ENCODE measurements at places on chromosomes 5 and 9.
A peak's percentile ranks its signal among the peaks of the same experiment; 100 is the strongest.

- DNase-seq, result no peak
These were observed 356.4 kb upstream of the CCNH start for GRCh38 chr5:87769157-87769556.

DNA sequence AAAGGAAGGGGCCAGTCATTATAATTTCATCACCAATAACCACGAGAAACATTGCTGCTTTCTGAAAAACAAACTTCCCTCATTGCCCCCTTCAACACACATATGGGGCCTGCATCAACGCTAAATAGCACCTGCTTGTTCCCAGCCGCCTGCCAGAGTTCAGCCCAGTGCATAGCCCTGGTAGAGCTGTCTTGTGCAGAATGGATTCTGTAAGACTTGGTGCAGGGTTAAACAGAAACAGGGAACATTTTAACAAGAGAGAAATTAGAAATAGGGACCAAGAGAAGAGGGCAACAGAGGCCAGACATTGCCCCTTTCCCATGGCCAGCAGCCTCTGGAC is 56.7 kb downstream of the UBE2QL1 start:
- DNase-seq, result no peak

GRCh38 chr5:35131723-35132122 is 84.0 kb upstream of the AGXT2 start:
- DNase-seq, result no peak

DNA sequence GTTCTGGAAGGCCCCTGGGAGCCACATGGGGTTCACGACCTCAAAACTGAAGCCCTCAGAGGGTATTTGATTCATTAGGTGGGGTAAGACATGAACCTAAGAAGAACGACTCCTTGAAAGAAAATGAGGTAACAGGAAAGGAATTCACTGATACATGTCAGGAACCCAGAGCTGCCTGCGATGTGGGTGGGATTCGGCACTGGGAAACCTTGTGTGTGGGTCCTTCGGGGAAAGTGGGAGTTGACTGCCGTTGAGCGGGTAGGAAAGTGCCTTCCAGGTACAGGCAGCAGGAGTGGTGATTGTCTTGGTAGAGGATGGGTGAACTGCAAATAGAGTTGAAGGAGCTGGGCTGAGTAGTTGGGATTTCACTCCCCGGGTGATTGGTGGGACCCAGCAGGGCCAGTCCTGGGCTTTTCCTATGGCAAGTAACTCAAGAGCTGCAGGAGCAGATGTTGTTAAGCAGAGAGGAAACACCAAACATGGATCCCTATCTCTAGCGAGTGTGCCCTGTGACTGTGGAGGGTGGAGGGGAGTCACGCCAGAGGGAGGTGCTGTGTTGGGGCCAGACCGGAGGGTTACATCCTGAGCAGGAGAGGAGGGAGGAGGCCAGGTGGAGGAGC is 30.8 kb downstream of the ANKRD33B start:
- DNase-seq, result no peak

DNA sequence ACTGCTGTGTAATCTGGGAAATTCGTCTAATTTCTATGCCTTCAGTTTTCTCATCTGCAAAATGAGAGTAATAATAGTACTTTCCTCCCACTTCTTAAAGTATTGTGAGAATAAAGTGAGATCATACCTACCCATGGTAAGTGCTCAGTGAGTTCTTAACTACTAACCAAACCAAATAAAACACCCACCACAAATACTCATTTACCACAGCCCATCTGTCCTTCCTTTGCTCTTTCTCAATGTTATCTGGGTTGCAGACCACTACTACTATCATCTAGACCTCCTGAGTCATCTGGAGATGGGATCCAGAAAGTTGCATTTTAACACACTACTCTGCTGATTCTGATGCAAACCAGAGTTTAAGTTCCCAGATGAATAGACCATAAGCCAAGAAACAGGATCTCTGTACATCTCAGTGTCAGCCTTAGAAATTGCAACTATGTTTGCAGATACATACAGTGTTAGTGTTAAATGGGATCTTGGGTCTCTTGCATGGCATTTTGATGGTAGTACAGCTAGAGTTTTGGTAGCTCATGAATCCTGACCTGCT is 105.4 kb upstream of the ATP10B start:
- DNase-seq, result no peak

DNA sequence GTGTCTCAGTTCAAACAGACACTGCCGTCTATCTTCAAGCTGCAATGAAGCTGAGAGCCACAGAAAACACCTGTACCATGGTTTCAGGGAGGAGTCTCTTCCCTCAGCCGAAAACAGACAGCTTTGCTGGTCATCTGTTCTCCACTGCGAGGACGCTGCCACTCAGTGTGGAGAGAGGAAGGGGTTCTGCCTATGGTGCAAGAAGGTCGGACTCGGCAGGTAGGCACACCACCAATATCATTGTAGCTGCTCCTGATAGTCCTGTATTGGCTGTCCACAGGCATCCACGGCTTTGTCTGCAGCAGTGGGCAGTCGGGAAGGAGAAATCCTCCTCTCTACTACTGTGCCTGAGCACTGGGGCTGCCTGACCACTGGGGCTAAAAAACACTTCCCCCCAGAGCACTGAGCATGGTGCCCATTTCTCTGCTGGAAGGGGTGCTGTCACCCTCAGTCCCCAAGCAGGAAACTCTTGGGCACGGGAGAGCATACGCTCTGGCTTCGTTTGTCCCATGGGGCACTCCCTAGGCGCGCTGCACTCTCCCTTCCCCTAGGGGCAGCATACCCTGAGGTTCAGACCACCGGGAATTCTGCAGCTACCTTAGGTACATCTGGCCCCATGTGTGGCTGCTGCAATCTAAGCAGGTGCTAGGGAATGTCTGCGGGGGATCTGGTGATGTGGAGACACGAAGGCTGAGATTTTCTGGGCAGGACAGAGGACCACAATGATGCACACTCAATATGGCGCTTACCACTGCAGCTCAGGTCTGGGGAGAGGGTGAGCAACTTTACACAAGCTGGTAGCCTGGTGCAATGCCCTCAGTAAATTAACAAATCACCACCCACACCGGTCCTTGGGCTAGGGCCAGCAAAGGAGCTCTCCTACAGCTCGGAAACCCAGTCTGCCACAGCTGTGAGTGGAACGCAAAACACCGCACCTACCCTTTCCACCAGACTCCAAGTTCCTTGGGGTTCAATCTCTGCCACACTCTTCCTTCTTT is 880.9 kb upstream of the SEMA6A start:
- DNase-seq, result no peak

DNA sequence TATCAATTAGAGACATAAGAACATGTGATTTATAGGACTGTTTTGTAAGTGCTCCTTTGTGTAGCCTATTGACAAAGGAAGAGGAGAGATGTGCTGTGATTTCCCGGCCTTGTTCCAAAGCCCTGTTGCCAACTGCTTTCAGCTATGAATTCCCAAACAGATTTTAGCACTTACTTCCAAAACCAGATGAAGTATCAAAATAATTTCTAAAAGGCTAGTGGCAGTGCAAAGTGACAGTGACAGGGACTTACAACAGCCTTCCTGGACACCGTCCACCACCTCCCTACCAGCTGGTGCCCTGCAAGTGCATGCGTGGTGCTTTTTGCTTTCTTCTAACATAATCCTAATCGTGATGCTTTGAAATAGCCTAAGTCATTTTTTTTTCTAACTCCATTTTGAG is 254.1 kb upstream of the ACTBL2 start:
- DNase-seq, result no peak

DNA sequence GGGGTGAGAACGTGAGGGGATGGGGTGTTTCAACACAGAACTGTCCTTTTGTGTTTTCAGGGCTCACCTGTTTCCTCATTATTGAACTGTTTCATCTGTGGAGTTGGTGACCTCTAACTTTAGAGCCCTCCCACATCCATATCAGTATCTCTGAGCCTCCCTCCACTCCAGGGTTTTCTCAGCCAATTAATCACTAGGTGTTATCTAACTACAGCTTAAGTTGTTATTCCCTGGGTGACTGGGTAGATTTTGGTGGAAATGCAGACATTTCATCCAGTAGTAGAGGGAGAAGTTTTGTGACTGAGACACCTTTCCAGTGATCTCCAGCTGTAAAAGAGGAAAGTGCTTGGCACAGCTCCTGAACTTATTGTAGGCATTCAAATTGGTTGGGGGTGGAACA is 23.7 kb downstream of the PPP3R2 start:
- DNase-seq, result no peak

DNA sequence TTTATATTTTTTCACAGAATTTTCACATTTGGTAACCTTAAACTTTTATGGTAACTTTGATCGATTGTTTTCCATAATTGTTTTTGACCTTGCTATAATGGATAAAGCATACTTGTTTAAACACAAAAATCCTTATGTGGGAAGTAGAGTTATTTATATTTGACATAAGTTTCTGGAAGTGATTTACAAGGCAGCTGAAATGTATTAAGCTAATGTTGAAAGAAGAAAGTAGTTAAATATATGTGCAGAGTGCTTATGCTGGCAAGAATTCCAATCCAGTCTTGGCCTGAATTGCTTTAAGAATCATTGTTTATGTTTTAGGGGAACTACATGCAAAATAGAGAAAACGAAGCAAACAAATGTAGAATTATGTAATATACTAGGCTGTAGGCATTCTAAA is 763.6 kb downstream of the TAF11L14 start:
- no peak for DNase-seq

DNA sequence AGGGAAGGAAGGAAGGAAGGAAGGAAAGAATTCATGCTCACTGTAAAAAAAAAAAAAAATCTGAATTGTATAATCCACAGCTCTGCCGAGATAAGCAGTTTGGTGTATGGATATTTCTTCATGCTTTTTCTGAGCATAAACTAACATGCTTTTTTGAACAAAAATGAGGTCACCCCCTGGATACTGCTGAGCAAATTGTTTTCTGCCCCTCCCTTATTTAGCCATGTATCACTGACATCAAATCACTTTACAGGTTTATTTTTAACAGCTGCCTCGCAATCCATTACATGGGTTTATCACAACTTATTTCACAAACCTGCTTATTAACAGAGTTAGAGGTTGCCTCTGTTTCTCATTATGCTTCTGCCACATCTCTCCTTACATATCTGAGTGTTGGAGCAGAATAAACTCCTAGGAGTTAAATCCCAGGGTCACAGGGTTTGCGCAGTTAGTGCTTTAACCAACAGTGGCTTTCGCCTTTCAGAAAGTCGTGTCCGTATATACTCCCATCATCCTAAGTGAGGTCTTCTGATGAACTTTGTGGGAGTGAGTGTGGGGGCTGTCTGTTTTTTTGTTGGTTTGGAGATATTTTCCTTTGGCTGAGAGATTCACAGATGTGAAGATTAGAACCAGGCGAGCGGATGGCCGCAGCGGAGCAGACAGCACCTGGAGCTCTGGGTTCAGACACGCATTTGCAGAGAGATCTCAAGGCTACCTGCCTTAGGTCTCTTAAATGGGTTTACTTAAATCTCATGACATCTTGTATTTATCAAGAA is 57.7 kb downstream of the AK8 start:
- DNase-seq, result no peak

DNA sequence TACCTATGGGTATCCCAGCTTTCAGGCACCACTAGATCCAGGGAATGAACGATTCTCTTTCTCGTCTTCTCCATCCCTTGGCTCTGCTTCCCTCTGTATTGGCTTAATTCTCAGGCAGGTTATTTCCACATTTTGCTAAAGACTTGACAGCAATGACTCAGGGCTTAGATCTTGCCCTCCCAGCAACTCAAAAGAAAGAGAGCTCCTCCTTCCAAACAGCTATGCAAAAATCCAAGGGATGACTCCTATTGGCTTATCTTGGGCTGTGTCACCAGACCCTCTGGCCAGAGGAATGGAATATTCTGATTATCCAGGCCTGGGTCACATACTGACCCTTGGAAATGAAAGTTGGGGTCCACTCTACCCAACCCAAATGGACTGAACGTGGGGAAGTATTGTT is 270.2 kb downstream of the NTRK2 start:
- no peak for DNase-seq

DNA sequence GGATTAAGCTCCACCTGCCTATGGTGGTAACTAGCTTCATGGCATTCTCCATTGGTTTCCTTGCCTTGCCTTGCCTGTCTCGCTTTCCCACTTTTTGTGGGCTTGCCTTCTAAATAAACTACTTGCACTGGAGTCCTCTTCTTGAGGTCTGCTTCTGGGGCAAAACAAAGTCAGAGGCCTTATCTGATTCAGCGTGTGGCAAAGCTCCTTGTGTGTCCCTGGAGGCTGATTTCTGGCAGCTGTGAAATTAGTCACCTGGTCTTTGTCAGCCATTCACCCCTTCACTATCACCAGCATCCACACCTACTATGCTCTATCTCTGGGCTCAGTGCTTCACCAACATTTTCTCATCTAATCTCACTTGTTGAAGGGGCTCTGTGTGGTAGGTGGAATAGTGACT is 176.2 kb downstream of the SEC61B start:
- DNase-seq, result no peak

DNA sequence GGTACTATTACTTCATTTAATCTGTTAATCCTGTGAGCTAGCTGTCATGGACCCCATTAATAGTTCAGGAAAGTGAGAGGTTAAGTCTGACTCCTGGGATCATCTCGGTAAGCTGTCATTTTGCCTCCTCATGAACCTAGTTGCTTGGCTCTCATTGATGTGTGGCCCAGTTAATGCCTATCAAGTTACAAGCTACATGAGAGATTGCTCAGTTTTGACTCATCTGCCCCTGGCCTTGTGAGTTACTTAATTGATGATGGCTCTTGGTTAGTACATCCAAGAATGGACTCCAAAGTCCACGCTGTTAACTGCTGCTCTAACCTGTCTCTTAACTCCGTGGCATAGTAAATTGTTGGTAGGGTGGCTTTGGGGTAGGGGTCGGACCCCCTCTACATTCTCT is 23.9 kb downstream of the LARP1 start:
- no peak for DNase-seq

GRCh38 chr9:125805057-125805456 is 57.9 kb downstream of the PBX3 start:
- no peak for DNase-seq

DNA sequence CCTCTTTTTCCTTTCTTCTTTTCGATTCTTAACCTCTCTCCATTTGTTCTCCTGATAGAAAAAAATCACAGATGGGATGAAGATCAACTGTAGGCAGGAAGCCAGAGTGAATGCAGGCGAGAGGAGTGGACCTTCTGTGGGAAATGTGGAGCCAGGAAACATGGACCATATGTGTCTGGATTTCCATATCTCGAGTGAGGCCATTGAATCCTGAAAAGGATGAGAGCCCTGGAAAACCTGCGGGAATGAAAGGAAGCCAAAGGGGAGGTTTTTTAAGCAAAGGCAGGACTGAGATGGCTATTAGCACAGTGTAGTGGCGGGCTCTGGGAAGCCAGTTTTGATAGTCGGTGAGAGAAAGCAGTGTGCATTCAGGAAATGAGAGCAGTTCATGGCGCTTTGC is 139.5 kb upstream of the C9orf72 start:
- no peak for DNase-seq

GRCh38 chr5:29894668-29895067 is 1298.8 kb upstream of the CDH6 start:
- no peak for DNase-seq

- DNase-seq, result peak; percentile 22
These were observed 61.0 kb downstream of the ARL15 start for GRCh38 chr5:54249210-54250028.

GRCh38 chr9:125486152-125486508 is 220.9 kb downstream of the MAPKAP1 start:
- no peak for DNase-seq

- no peak for DNase-seq
These were observed 90.1 kb downstream of the MPDZ start for GRCh38 chr9:13189362-13189761.

- peak; percentile 5 for DNase-seq
These were observed 30.8 kb upstream of the NIM1K start for GRCh38 chr5:43161244-43161643.

All from stimulated activated naive CD8-positive, alpha-beta T cell treated with anti-CD3 and anti-CD28 coated beads, Interleukin-15, Interleukin-2, amounts not matched to agents 100 U/mL and 50 U/mL, for 24 hours (primary cell).